ENCODE measurements at places on chromosomes 2 and 18.

DNA sequence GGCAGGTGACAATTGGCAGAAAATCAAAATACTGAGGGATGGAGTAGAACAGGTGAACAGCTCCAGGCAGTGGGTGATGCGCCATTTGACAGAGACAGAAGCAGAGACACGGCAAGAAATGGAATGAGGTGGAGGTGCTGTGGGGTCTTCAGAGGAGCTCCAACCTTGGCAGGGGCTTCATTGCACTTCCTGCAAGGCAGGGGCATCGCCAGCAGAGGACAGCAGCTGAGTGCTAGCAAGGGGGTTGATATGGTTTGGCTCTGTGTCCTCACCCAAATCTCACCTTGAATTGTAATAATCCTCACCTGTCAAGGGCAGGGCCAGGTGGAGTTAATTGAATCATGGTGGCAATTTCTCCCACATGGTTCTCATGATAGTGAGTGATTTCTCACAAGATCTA, 42.8 kb downstream of the CCDC68 start:
- no peak for DNase-seq

DNA sequence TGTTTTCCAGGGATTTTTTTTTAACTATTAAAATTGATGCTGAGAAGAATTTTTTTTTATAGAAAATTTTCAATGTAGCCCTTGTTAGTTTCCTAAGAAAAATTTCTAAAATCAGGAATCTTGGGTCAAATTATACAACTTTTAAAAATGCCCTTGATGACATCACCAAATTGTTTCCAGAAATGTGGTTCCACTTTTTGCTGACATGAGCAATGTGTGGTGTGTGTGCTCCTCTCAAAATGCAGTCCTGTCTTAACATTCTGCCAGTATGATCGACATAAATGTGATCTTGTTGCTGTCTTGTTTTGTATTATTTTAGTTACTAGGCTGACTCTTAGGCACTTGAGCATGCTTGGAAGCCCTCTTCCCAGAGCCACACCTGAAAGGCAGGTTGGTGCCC, 89.7 kb upstream of the ST6GAL2 start:
- DNase-seq = no peak

GRCh38 chr2:201970786-201971108, 62.9 kb upstream of the FZD7 start:
- DNase-seq = no peak

DNA sequence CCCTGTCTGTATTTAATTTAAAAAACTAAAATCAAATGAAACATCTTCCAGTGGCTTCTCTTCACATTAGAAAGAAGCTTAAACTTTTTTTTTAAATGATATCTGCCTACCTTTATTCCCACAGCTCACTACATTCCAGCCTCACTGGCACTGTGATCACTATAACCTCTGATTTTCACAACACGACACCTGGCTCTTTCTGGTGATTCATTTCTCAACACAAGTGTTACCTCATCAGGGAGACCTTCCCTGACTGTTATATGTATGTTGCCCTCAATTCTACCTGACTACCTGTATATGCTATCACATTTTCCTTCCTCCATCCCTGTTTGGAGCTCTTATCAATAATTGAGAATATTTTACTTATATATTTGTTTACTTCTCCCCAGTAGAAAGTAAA, 76.6 kb downstream of the BAZ2B start:
- DNase-seq = no peak

DNA sequence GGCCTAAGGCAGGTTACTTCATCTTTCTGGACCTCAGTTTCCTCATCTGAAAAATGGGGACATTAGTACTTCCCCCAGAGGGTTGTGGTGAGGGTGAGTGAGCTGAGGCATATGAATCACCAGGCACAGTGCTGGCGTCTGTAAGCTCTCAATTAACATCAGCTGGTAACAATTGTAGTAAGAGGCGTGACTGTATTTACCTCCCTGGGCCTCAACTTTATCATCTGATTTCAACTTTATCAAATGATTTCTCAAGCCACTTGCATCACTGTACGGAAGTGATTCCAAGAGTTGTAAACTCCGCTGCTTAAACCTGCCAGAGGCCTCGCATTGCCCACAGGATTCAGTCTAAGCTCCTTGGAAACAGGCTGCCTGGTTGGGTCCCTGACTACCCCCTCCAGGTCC, 53.6 kb upstream of the PKDCC start:
- no peak for DNase-seq

GRCh38 chr2:24402242-24403097, 42.1 kb upstream of the ITSN2 start:
- peak; percentile 56 for DNase-seq

DNA sequence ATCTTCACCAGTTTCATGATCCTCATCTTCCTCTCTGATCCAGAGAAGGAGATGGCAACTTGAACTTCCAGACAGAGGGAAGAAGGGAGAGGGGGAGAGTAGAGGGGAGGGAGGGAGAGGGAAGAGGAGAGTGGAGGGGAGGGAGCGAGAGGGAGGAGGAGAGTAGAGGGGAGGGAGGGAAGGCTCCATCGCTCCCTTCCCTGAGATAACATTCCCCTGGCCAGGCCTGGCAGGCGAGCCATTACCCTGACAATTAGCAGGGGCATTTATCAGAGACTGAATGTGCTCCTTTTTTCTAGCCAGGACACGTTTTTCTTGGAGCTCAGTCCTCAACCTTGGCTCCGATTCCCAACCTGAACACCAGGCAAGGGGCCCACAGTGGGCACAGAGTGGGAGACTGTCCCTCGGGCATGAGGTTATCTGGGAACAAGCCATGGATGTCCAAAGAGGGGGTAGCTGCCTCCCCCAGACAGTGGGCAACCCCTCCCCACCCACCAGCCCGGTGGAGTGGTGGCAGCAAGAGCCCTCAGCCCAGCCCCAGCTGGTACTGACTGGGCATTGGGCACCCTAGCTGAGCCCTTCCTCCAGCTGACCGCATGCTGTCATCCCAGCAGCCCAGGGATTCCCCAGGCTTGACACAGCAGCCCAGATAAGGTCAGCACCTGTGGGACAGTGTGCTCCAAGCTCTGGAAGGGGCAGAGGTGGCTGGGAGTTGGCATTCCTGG, 81.8 kb downstream of the TNS1 start:
- peak; percentile 73 for DNase-seq

DNA sequence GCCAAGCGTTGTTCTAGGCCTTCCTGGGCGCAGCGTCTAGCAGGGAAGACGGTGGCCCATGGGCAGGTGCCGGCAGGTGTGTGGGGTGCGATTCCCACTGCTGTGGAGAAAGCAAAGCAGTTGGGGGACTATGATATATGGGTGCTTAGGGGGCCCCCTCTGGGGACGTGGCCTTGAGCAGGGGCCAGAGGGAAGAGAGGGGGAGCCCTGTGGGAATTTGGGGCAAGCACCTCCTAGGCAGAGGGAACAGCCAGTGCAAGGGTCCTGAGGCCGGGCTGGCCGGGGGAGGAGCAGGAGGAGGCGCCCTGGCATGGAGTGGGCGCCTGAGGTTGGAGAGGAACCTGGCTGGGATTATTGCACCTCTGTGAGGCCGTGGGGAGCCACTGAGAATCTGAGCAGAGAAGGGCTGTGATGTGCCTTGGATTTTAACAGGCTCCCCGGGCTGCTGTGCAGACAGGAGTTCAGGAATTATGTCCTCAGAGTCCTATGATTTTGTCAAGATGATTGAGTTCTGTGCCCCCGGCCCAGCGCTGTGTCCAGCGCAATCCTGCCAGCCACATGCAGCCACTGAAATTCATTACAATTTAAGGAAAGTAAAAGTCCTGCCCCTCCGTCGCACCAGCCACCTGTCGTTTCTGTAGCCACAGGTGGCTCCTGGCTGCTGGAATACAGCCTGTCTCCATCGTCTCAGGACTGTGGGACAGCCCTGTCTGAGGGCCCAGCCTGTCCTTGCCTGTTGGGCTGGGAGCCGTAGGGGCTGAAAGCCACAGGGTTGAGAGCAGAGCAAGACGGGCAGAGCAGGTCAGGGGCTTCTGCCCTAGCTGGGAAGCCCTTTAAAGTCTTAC, 9.1 kb upstream of the KLHL30 start:
- DNase-seq = peak; percentile 65

Measured in kidney (tissue), 22 donors.